ENCODE measurements at places on chromosomes 5 and 9.

DNA sequence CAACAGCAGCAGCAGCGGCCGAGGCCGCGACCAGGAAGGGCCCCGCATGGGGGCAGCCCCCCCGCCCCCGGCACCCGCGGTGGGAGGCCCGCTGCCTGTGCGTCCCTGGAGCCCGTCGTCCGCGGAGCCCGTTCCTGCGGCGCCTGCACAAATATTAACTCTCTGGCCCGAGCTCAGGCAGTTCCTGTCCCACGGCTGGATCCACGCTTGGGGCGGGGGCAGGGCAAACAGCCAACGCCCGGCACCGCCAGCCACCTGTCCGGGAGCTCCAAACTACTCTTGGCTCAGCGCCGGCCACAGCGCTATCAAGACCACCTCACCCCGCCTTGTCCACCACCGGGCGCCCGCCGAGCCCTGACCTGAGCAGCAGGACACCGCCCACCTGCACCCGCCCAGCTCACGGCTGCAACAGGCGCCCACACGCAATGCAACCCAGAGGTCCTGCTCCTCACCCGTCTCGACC lies at the start of gene LRRC26:
Gene LRRC26 (minus strand): TSS at position 156 of the 463 bp plus-strand sequence. CDS start 108 bp downstream, at position 48.
- DNase-seq: no peak

DNA sequence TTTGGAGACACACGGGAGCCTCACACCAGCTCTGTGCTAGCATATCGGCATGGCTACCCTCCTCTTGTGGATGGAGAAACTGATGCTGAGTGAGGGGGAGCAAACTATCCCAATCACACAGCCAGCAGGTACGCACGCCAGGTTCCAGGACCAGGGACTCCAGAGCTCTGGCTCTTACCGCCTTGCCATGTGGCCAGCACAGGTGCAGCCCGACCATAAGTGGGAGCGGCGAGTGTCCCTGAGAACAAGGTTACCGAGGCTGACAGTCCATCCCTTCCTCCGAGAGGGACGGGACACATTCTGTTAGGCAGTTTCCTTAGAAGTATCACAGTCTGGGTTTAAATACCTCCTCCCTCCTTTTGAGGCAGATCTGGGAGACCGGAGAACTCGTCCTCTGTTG lies 86.0 kb downstream of the PAX5 start:
- DNase-seq: no peak

DNA sequence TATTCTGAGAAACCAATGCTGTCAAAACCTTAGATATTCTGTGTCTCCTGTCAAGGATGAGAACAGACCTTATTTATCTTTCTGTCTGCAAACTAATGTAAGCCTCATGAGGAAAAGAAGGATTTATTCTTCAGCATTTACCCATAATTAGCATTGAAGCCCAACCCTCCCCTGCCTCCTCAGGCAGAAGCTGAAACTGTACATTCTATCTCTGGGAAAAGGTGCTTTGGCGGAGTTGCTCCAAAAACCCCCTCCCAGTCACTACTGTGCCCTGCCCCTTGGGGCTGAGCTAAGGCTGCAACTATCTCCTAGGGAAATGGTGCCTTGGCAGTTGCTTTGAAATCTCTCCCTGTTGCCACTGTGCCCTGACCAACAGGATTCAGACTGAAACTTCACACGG lies 106.2 kb upstream of the TLR4 start:
- no peak for DNase-seq

DNA sequence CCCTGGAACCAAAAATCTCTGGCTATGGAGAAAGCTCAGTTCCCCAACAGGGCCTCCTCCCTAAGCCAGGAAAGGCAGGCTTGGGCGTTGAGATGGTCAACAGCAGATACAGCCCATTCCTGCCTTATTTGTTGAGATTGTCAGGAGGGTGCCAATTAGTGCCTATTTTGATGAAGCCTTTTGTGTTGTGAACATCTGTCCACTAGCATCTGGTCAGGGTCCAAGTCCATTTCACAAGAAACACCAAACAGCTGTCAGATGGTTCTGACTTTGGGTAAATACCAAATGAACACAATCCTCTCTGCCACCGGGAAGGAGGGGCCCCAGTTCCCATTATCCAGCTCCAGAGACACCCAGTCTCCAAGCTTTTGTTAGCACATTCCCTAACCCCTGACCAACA lies 19.9 kb downstream of the SEMA6A start:
- DNase-seq: no peak

DNA sequence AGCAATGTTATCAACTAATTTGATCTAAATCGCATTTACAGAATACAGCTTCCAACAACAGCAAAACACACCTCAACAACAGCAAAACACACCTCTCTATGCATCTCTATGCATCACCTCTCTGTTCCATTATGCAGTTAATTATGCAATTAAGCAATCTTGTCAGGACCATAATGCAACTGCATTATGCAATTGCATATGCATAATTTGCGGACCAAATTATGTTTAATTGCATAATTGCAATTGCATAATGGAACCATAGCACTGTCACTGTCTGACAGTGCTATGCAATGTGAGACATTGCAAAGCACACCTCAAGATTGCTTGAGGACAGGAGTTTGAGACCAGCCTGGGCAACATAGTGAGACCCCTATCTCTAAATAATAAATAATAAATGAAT lies 80.4 kb upstream of the PRSS3 start:
- DNase-seq: no peak

Measured in LoVo (cell line).